ENCODE measurements at places on chromosomes 13 and 19.

GRCh38 chr19:31513841-31514240, 164.6 kb upstream of the TSHZ3 start:
- DNase-seq: no peak

DNA sequence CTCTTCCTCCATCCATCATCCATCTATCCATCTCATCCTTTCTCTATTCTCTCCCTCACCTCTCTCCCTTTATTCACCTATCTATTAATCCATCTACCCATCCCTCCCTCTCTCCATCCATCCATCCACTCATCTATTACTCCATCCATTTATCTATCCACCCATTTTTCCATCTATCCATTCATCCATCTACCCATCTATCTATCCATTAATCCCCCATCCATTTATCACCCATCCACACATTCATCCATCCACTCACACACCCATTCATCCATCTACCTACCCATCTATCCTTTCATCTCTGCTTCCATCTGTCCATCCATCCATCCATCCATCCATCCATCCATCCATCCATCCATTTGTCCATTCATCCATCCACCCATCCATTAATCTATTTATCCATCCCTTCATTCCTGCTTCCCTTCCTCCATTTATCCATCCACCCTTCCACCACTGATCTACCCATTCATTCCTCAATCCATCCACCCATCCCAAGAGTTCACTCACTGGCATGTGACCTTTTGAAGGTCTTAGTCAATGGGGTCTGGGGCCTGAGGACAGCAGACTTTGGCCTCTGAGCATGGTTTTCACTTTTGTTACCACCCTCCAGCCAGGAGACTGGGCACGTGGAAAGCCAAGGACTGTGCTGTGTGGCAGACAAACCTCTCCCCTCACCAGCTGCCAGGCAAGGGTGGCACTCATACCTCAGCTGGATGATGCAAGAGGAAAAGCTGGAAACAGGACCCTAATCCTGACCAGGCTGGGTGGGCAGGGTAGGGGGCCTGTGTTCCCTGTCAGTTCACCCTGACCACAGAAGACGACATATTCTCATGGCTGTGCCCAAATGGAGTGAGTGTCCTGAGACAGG, 126.7 kb downstream of the URI1 start:
- no peak for DNase-seq

DNA sequence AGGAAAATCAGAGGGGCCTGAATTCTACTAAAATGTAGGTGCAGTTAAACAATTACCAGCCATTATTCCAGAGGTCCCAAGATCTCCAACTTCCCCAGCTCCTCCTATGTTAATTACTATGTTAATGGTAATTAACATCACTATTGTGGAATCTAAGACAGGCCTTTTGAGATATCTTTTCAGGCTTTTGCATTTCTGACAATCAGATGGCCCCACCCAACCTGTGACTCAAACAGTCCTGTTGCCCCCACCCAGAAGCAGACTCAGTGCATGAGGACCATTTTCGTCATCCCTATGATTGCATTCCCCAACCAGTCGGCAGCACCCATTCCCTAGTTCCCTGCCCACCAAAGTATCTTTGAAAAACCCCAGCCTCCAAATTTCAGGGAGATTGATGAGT, 8.5 kb upstream of the ZNF30 start:
- DNase-seq: no peak

DNA sequence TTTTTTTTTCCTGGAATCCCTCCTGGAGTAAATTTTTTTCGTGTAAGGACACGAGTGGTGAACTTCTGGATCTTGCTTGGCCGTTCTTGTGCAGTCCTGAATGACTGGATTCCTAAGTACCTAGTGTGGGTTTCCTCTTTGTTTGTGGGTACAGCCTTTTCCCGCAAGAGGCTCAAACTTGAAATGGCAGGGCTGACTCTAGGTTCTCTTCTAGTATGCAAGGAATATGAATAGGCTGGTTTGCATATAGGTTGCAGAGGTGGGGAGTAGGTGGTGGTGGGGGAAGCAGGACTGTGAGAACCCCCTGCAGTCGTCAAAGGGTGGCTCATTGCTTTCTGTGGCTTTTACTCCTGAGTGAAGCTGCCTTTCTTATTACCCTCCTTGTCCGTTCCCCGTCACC, 13.6 kb downstream of the UBAC2 start:
- no peak for DNase-seq

DNA sequence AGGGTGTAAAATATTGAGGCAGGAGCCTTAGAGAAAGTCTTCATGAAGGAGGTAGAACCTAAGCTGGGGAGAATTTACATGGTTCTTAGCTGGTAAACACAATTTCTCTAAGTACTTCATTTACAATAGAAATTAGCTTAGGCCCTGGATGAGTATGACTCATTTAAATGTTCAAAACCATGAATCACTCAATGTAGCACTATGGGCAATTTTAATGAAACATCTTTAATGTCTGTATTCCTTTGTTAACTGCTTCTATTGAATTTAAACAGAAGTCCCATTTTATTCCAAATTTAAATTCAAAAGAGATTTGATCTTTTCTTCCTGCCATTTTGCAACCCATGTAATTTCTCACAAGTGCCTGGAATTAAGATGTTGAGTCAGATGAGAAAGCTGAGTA, 252.1 kb downstream of the RFC3 start:
- DNase-seq: no peak

- DNase-seq: peak; percentile 56
Measured at GRCh38 chr19:40090241-40091204, at the start of gene ZNF780A. ZNF780A (minus strand) TSS chr19:40090943; CDS start chr19:40084753, 6,190 bp downstream.

DNA sequence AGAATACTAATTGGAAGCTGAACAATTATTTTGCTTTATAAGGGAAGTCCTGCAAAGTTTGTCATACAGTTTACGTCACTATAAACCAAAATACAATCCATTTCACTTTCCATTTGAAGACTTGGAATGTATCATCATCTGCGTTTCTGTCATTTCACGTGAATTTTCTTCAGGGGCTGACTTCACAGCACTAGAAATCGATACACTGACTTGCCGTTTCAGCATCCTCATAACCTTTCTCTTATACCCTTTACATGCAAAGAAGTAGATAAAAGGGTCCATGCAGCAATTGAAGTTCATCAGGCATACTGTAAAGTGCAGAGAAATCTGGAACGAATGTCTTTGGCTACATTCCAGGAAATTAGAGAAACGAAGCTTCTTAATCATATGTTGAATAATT, 12.2 kb downstream of the GPR183 start:
- no peak for DNase-seq

- no peak for DNase-seq
Measured at GRCh38 chr19:6478815-6479214, 2.8 kb downstream of the DENND1C start.
